ENCODE measurements at places on chromosomes 13 and 19.

DNA sequence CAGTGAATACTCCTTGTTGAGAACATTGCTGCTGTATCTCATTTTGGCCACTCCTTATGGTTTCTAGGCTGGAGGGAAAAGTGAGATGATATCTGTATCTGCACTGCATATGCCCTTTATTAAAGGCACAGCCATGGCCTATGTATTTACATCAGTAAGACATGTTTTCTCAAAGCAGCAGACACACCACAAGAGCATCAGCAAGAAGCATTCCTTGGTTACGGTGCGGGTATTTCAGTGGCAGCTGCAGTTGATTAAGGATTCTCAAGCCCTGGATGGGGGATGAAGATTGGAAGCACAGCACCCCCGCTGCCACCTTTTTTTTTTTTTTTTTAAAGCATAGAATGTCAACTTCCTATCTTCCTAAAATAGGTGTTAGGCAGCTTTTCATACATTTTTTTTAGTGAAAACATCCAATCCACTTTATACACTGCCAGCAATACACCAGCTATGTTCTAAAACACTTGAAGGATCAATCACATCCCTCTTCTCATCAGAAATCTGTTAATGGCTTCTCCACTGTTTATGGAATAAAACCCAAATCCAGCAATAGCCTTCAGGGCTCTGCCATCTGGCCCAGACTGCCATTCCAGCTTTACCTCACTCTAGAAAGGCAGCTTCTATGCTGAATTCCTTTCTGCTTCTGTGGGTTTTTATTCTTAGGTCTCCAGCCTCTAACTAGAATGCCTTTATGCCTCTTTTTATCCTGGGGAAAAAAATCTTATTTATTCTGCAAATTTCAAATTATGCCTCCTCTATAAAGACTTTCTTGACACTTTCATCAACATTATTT lies 331.0 kb downstream of the DNAJC15 start:
- no peak for DNase-seq

- no peak for DNase-seq
These were observed 253.9 kb upstream of the SGCG start for GRCh38 chr13:22926748-22927400.

DNA sequence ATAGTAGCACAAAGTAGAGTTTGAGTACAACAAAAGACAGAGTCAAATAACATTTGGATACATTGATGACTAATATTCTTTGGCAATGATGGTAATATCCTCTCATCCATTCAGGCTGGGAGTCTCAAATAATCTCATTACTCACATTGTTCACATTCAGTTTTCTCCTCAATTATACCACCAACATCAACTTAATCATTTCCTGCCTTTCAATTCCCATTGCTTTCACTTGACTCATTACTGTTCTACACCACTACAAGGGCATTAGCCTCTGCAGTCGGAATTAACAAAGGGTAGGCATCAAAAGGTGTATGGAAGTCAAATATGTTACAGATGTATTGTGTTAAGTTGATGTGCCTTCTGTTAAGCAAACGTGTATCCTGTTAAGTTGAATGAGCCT lies 518.4 kb upstream of the SLITRK1 start:
- DNase-seq, result no peak

DNA sequence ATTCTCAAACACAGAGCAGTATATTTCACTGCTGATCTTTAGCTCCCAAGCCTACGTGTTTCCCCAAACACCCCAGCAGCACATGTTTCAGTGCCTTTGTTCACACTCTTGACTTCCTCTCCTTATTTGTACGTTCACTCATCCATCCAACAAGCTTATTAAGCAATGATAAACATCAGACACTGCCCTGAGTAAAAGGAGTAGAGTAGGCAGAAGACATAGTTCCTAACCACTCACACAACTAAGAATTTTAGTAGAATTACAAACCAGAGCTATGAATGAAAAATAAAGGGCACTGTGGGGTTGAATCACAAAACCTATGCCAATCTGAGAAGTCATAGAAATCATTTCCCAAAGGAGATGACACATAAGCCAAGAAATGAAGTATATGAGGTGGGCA lies 213.5 kb downstream of the DIAPH3 start:
- DNase-seq, result no peak

DNA sequence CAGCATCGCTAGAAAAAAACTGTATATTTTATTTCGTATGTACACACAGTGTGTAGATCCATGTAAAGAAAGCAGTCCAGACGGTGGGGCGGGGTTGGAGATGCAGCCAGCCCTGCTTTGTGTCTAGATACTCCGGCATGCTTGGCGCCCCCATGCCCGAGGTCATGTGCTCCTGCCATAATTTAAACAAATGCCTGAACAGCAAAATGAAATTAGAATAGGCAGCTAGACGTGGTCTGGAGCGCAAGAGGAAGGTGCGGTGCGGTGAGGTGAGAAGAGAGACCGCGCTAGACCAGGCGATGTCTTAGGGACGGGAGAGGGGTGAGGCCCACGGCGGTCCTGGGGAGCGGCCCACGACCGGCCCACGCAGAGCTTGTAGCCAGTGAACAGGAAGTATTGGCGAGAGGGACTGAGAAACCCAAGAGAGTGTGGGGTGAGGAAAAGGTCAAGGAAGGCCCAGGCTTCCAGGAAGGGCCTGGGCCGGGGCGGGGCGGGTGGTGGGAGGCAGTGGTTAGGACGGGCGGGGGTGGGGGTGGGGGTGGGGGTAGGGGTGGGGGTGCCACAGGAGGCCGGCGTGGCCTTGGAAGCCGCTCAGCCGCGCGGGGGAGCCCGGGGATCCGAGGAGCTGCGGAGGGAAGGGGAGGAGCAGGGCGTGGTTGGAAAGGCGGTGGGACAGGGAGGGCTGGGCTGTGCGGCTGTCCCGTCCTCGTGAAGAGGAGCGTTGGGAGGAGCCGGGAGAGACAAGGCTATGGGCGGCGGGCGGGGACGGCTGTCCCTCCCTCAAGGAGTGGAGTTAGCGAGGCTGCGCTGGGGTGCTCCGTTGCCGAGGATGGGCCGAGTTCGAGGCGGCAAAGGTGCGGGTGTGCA lies 254.7 kb upstream of the SGCG start:
- no peak for DNase-seq

GRCh38 chr19:9352505-9352904 lies 10.3 kb upstream of the ZNF177 start:
- DNase-seq, result no peak

GRCh38 chr13:20826843-20827560 lies 53.2 kb upstream of the EEF1AKMT1 start:
- DNase-seq, result no peak

DNA sequence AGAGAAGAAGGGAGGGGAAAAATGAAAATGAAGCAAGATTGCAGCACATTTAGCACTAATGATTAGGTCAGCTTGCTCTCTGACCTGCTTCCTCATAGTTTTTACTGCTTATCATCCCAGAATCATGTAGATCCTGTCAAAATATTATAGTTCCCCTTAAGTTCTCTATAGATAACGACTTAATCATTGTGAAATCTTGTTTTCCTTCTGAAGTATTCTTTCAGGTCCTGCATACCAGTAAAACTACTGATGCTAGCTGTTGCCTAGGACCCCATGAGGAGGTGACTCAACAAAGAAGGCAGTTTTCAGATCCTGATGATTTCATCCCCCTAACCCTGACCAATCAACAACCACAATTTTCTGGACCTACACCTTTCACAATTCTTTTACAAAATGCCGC lies 1131.7 kb downstream of the SLITRK5 start:
- no peak for DNase-seq

DNA sequence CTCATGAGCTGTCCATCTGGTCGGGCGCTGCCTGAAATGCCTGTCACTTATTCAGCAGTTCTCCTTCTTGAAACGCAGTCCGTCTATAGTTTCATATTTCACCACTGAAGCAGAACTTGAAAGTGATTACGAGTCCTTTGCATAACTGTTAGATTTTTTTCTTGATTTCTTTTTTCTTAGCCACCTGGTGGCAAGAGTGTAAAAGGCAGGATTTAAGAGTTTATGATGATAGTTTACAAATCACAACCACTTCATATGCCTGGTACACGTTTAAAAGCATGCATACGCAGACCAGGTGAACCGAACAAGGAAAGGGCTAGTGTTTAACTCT lies 45.8 kb downstream of the GGACT start:
- no peak for DNase-seq

- DNase-seq, result no peak
These were observed 267.4 kb downstream of the ABCC4 start for GRCh38 chr13:95033890-95034289.

DNA sequence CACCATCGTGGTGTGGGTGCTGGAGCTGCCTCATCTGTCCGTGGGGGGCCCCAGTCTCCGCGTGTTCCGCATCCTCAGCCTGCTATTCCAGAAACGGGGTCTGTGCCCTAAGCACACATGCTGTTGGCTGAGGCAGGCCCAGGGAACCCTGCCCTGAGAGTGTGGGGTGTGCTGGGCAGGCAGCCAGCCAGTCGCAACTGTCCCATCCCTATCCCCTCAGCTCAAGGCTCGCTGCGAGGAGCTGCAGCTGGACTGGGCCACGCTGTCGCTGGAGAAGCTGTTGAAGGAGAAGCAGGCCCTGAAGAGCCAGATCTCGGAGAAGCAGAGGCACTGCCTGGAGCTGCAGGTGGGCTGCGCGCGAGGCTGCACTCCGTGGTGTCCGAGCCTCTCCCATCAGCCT lies 21.9 kb downstream of the PLEKHJ1 start:
- DNase-seq, result no peak

DNA sequence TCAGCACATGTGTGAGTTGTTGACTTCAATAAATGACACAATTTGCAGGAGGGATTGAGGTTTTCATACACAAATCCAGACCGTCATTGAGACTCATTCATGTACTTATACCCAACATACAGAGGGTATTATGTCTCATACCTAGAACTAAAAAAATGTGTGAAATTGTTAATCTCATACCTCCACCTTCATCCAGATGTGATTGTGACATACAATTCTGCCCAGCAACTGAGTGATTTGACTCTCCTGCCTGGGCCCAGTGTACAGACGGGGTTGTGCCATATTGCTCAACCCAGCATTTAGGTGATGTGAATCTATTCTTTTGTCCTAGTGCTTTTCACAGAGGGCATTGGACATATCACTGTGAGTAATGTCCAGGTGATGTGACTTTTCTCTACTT lies 12.6 kb upstream of the ZNF681 start:
- no peak for DNase-seq

- DNase-seq, result no peak
These were observed 580.6 kb downstream of the LMO7 start for GRCh38 chr13:76216729-76217128.

- no peak for DNase-seq
These were observed 222.3 kb downstream of the TEX29 start for GRCh38 chr13:111542530-111543341.

GRCh38 chr19:7265963-7266362 lies 28.3 kb downstream of the INSR start:
- no peak for DNase-seq

DNA sequence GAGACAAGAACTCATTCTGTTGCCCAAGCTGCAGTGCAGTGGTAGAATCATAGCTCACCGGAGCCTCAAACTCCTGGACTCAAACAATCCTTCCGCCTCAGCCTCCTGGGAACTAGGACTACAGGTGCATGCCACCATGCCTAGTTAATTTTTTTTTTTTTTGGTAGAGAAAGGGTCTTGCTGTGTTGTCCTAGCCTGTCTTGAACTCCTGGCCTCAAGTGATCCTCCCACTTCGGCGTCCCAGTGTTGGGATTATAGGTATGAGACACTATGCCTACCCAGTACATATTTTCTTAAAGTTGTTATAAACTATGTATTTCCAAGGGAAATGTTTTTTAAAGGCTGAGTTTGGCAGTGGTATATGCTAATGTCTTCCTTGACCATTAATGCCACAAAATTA lies 412.6 kb downstream of the KLF12 start:
- DNase-seq, result no peak

GRCh38 chr19:398719-399118 lies 10.2 kb downstream of the C2CD4C start:
- DNase-seq, result no peak

DNA sequence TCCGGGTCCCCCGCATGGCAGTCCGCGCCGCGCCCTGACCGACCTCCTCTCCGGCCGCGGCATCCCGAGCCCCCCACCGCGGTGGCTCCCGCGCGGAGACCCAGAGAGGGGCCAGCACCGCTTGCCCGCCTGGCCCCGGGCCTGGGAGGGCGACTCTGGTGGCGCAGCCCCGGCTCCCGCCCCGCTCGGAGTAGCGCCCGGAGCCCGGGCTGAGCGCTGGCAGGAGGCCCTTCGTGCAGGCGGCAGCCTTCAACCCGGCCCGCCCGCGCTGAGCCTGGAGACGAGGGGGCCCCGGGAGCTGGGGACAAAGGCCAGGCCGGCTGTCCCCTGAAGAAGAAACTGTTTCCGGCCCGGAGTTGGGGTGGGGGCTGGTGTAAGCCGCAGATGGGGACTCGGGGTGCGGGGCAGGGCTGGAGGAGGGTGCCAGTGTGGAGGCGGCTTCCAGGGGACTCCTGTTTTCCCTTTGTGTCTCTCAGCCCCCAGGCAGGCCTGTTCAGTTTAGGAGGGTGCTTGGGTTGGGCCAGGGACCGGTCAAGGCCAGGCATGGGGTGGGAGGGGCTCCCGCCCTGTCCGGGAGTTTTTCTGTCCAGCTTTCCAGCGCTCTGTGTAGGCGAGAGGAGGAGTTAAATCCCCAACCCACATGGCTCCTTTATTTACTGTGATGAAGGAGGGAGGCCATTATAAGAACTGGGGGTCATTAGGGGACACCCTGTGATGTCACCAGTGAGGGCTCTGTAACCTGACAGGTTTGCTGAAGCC lies 935 bp downstream of the LRP3 start:
- no peak for DNase-seq

DNA sequence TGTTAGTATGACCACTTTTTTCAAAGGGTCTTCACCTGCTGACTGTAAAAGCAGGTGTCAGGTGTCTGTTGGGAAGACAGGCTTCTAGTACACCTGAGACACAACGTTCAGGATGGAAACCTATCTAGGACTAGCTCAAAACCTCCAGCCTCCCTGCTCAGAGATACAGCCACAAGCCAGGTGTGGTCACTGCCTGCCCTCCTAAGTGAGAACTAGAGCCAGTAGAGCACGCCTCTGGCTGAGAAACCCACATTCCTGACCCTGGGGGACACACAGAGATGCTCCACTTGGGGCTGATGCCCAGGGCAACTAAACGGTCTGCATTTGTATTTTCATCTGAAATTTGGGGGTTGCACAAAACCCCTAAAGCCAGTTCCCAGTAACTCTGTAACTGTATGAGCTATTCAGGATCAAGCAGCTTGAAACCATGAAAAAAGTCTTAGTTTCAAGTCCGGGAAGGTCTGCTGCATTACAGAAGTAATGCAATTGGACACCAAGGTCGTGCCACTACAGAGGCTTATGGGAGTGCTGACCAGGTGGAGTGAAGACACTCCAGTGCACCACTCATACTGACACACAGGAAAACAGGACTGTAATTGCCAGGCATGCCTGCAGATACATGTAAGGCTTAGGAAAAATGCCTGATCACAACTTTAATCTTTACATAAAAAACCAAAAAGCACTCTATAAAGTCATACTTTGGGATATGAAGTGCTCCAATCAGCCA lies 27.8 kb downstream of the ANKRD10 start:
- no peak for DNase-seq

GRCh38 chr19:35041548-35042055 lies at the start of gene HPN:
Gene HPN, plus strand, starts transcription at chr19:35041721. Its CDS starts 786 bp downstream, at chr19:35042507.
- DNase-seq, result no peak
